ENCODE measurements at places on chromosomes 12 and 14.

DNA sequence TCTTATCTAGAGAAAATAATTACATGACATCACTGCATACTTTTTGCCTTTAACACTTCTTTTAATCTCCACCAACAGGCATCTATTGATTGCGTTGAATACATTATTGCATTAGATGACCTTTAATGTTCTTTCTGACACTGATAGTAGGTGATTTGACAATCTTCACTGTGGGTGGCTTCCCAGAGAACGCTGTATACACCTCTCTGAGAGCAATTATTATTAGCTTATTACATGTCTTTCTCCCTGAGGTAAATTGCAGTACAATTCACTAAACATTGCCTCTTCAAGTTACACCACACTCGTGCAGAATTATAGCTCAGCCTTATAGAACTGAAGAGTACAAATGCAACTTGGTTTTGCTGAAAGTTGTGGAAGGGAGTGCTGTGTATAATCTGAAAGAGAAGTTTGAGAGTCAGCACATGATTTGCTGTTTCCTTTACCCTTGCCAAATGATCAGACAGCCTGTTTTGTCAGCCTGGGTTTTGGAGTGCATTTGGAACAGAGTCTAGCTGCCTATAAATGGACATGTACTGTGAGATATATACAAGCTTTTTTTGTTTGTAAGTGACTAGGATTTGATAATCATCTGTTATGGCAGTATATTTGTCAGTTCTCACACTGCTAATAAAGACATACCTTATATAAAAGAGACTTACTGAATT, 369.2 kb downstream of the CCER1 start:
- no peak for DNase-seq

- no peak for DNase-seq
These were observed 13.2 kb downstream of the STK38L start for GRCh38 chr12:27257104-27257843.

- no peak for DNase-seq
These were observed 383.1 kb downstream of the EGLN3 start for GRCh38 chr14:33567731-33568130.

- no peak for DNase-seq
These were observed 172.5 kb upstream of the ALG10B start for GRCh38 chr12:38144049-38144448.

GRCh38 chr14:63672417-63673180, 30.9 kb upstream of the WDR89 start:
- DNase-seq, result no peak

DNA sequence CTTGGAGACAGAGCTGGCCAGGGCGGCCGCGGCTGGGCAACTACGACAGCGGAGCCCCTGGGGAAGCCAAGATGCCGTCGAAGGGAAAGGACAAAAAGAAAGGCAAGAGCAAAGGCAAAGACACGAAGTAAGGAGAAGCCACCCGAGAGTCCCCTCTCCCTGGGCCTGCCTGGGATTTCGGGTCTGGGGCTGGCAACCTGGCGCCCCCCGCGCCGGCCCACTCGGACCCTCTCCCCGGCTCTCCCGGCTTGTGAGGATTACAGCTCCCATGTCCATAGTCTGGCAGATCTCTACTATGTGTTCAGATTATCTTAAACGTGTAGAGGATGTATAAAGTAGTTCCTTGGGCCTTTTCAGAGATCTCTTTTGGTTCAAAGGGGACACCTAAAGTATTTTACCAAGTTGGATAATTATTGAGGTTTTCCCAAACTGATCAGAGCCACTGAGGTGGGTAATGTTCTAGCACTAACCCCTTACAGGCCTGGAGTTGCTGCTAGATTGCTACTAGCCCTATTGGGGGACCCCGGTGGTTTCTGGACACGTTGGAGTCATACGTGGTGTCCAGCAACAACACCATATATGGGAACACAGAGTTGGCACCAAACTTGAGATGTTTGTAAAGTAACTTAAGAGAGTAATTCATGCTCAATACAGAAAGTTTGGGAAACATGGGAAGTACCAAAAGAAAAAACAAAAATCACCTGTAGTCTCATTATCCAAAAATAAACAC, 424 bp downstream of the BBOF1 start:
- no peak for DNase-seq

- DNase-seq, result no peak
These were observed 322.3 kb downstream of the DUSP6 start for GRCh38 chr12:89029961-89030360.

DNA sequence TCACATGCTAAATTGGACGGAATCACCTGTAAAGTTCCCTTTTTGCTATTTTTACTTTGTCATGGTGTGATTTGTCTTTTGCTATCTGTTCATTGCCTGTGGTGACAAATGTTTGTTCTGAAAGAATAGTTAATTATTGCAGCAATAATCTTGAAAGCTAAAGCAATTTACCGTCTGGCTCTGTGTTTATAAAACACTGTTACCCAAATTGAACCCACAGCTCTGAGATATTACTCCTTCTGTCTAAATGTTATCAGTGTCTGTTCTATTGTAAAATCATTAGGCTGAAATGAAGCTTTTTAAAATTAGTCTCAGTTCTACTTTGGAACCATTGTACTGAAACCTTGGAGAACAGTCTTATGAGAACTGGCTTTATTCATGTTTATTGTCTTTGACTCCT, 42.5 kb downstream of the TMX1 start:
- no peak for DNase-seq

GRCh38 chr12:43896496-43896895, 60.6 kb downstream of the TMEM117 start:
- DNase-seq, result no peak

DNA sequence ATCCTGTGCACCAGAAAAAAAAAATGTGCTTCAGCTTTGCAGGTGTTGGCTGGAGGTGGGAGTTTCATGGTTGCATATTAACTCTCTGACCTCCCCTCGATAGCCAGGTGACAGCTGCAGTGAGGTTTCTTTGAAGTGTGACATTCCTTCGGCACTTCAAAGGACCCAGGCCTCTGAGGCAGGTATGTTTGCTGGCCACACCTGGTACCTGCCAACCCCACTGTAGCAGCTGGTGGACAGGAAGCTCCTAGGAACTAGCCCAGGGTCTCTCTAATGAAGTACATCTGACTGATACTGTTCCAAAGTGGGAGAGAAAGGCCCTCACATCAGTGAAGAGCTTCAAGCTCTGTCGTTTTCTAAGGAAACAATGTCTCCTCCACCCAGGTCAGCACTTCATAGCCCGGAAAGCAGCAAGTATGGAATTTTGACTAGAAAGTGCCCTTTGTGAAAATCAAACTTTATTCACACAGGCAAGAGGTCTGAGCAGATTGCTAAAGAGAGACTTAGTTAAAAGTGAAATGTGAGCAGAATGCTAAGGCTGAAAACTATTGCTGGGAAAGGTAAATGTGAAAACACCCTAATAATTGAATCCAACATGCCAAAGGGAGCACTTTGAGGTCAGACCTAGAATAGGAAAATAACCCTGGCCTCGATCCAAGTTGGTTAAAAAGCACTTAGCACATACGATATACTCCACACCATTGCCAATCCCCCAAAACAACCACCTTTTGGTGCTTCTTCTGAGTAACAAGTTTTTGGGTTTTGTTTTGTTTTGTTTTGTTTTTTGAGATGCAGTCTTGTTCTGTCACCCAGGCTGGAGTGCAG, 71.3 kb downstream of the PHLDA1 start:
- DNase-seq, result no peak

- DNase-seq, result no peak
These were observed 787 bp downstream of the HECTD4 start for GRCh38 chr12:112381406-112381882.

DNA sequence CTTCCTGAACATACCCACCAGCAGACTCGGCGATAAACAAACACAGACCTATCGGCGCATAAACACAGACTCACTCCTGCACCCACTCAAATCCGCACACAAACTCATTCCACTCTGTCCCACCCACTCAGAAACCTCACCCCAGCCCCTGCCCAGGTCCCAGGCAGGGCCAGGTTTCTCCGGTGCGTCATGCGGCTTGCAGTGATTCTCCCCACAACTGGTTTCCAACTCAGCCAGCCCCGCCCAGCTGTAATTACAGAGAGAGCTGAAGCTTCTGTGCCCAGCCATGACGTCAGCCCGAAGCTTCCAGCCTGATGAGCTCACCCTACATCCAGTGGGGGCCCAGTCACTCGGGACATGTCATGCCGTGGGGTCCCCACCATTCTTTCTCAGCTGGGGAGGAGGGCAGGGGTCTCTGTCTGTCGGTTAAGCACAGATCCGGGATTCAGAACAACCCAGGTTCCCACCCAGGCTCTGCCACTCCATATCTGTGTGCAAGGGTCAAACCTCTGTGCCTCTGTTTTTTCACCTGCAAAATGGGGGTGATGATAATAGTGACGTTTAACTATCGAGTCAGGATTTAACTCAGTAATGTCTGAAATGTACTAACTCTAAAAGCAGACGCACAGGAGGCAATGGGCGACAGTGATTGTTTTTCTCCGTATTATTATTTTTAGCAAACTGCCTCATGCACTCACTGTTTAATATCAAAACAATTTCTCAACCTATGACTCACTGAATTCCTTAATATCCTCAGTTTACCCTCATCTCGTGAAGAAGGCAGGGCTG, 2.3 kb upstream of the HSPB8 start:
- no peak for DNase-seq

GRCh38 chr14:76759589-76759988, 1.7 kb upstream of the VASH1 start:
- DNase-seq, result no peak

DNA sequence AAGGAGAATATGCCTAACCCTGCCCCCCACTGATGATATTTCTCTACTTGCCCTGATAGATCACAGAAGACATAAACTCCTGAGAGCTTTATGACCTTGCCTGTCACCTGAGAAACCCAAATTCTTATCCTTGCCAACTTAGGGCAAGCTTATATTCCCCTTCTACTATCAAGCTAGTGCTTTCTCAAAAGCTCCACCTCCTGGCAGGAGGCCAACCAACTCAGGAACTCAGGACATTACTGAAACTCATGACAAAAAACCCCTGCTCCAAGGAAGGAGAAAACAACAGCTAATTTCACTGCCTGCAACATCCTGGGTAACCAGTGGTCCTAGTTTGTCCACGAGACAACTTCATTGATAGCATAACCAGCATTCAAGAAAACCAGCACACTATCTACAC, 60.9 kb upstream of the FSCB start:
- no peak for DNase-seq

- DNase-seq, result no peak
These were observed 507.5 kb upstream of the STXBP6 start for GRCh38 chr14:25557466-25557865.

- DNase-seq, result no peak
These were observed 84.3 kb upstream of the OTX2 start for GRCh38 chr14:56894591-56894991.

GRCh38 chr12:103994235-103994634, 28.6 kb downstream of the TDG start:
- DNase-seq, result no peak

DNA sequence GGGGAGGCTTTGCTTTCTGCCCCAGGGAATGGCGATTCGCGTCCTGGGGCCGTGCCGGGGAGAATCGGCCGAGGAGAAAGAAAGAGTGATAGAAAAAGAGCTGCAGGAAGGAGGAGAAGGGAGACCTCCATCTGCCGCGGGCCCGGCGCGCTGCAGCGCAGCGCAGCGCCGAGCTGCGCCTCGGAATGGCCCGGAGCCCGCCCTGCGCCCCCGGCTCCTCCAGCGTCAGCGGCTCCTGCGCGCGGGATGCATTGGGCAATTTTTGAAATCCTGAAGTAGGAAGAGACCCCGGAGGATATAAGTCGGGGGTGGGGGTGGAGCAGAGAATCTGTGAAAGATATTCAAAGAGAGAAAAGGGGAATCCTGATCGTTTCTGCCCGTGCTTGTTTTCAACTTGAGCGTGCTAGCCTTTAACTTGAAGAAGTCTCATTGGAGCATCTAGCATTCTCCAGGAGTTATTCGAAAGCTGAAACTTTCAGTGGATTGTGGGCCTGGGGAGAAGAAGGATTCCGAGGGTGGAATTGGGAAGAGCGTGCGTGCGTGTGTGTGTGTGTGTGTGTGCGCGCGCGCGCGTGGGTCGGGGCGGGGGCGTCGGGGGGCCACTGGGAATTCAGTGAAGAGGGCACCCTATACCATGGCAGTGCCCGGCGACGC, 441 bp downstream of the PDE3A start:
- DNase-seq, result no peak

GRCh38 chr12:76042147-76042546, 10.6 kb upstream of the PHLDA1 start:
- no peak for DNase-seq

GRCh38 chr12:49794811-49795653, 33.2 kb downstream of the NCKAP5L start:
- DNase-seq, result no peak

DNA sequence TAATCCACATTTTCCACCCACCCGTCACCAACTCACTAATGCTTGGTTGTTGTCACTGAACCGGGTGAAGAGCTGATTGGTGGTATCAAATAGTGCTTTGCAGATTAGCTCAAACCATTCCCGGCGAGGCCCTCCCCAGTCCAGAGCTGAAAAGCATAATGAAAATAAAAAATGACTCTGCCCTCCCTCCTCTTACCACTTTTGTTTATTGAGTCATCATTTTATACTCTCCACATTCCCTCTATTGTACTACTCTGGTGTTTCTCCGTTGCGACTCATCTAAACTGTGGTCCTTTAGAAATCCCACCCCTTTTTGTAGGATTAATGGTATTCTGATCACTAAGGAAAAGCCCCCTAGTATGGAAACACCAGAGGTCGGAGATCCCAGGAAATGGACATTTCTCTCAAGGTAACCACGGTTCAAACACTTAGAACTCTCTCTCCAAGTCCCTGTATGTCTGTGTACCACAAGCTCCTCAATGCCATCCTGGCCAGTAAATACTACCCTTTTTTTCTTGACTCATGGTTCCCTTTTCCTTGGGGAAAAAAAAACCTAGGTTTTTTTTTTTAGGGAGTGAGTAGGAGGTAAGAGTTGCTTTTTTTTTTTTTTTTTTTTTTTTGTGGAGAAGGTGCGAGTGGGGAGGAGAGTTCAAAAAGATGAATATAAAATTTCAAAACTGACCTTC, 42.0 kb downstream of the AREL1 start:
- DNase-seq, result no peak

- no peak for DNase-seq
These were observed 129.8 kb upstream of the TMEM132C start for GRCh38 chr12:128137140-128137539.

GRCh38 chr14:21105095-21105494, 4.2 kb downstream of the TMEM253 start:
- no peak for DNase-seq

DNA sequence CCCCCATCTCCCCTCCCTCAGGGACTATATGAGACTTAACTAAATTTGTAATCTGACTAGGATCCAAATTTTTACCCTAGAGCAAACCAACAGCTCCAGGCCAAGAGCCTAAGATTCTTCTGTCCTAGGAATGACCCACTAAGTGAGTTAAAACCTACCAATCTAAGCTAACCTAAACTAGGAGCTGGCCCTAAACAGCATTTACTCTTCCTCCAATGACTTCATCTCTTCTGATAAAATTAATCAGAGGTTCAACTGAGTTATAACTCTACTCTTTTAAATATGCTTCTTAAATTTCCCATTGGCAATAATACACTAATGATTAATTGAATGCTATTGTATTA, 39.9 kb upstream of the TMPO start:
- no peak for DNase-seq

DNA sequence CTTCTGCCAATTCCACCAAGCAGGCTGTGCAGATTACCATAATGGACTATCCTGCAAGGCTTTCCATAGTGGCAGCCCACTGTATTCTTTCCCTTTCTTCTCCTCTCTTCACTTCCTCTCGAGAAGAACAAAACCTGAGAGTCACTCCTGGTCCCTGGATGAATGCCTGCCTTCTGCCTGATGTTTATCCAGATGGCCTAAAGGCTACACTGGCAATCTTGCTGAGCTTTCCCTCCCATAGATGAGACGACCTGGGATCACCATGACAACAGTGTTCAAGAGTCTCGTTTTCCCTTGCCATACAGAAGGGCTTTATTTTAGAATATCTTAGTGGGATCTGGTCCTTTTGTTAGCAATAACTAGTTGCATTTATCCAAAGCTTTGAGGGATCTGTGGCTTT, 142.3 kb downstream of the RTN1 start:
- DNase-seq, result no peak
